HFFc6 (cell line): ENCODE measurements at places on chromosomes 2 and 18.
A peak's percentile ranks its signal among the peaks of the same experiment; 100 is the strongest.

DNA sequence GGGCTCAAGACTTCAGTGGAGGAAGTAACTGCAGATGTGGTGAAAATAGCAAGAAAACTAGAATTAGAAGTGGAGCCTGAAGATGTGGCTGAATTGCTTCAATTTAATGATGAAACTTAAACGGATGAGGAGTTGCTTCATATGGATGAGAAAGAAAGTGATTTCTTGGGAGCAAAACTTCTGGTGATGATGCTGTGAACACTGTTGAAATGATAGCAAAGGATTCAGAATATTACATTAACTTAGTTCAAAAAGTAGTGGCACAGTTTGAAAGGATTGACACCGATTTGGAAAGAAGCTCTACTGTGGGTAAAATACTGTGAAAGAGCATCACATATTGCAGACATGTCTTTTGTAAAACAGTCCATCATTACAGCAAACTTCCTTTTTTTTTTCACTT is 638.0 kb downstream of the NYAP2 start:
- DNase-seq = no peak

- no peak for DNase-seq
Observed at GRCh38 chr2:126668254-126668653, 12.3 kb downstream of the GYPC start.

- no peak for DNase-seq
Observed at GRCh38 chr18:13394801-13395200, 176.2 kb downstream of the LDLRAD4 start.

GRCh38 chr18:40243607-40244006 is 1711.4 kb upstream of the PIK3C3 start:
- no peak for DNase-seq

GRCh38 chr2:138421315-138421970 is 80.1 kb upstream of the SPOPL start:
- peak; percentile 19 for DNase-seq

DNA sequence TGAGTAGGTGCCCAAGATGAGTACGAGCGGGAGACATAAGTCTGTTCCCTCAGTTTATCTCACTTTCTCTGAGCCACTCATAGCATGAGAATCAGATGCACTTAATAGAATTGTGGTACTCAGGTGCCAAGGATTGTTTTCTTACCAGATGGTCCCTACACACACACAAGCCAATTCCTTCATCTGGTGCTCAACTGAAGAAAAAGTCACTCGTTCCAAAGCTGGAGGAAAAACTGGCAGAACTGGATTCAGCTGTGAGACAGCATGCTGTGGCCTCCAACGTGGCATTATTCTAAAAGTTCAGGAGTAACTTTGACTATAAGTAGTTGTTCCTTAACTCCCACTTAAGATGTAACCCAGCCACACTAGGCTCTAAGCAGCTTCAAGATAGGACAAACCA is 33.4 kb upstream of the ABCA12 start:
- no peak for DNase-seq

- no peak for DNase-seq
Observed at GRCh38 chr2:60633615-60634014, 80.2 kb upstream of the BCL11A start.

DNA sequence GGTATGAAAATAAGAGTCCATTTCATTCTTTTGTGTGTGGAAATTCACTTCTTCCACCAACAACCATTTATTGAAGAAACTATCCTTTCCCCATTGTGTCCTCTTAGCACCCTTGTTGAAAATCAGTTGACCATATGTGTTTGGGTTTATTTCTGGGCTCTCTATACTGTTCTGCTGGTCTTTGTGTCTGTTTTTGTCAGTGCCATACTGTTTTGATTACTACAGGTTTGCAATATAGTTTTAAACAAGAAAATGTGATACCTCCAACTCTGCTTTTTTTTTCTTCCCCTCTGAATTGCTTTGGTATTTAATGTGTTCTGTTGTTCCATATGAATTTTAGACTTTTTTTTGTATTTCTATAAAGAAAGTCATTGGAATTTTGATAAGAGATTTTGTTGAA is 8.4 kb downstream of the GTF2A1L start:
- no peak for DNase-seq

- no peak for DNase-seq
Observed at GRCh38 chr2:180933332-180933731, 47.1 kb upstream of the UBE2E3 start.

- DNase-seq = no peak
Observed at GRCh38 chr2:157216286-157216965, 41.1 kb upstream of the GALNT5 start.

DNA sequence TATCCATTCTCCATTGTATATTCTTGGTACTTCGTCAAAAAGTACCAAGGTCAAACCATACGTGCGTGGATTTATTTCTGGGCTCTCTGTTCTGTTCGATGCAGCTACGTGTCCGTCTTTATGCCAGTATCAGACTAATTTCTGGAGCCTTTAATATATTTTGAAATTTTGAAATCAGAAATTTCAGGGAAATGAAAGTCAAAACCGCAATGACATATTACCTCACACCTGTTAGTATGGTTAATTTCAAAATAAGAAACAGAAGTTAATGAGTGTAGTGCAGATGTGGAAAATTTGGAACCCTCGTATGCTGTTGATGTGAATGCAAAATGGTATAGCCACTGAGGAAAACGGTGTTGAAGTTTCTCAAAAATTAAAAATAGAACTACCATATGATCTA is 156.1 kb upstream of the TRIB2 start:
- no peak for DNase-seq

- DNase-seq = peak; percentile 71
Observed at GRCh38 chr2:39996653-39997080, 217.6 kb upstream of the THUMPD2 start.

GRCh38 chr18:69265656-69266055 is 135.0 kb upstream of the DOK6 start:
- no peak for DNase-seq

DNA sequence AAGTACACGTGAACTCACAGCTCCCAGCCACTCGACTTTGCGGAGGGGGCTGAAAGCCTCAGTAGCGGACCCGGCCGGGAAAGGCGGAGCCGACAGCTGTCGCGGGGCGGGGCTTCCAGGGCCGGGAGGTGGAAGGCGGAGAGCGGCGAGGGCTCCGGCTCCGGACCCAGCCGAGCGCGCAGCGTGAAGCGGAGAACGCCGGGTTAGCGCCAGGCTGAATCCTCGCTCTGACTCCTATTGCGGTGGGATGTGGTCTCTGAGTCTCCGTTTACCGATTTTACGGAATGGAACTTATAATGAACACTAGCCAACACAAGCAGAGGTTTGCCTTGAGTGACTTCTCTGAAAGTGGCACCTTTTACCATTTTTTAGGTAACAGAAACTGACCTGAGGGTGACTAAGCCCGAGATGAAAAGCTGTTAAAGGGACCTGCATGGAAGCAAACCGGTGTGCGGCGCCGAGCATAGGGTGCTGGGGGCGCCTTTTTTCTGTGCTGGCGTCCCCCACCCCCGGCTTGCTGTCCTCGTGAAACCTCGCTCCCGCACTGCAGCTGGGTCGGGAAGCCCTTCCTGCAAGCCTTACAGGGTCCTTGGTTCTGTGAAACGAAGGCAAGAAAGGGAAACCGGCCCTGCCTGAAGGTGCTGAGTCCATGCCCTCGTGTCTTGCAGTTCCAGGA is 72.9 kb downstream of the EN1 start:
- no peak for DNase-seq

- DNase-seq = no peak
Observed at GRCh38 chr2:128390256-128390990, 71.8 kb upstream of the HS6ST1 start.

DNA sequence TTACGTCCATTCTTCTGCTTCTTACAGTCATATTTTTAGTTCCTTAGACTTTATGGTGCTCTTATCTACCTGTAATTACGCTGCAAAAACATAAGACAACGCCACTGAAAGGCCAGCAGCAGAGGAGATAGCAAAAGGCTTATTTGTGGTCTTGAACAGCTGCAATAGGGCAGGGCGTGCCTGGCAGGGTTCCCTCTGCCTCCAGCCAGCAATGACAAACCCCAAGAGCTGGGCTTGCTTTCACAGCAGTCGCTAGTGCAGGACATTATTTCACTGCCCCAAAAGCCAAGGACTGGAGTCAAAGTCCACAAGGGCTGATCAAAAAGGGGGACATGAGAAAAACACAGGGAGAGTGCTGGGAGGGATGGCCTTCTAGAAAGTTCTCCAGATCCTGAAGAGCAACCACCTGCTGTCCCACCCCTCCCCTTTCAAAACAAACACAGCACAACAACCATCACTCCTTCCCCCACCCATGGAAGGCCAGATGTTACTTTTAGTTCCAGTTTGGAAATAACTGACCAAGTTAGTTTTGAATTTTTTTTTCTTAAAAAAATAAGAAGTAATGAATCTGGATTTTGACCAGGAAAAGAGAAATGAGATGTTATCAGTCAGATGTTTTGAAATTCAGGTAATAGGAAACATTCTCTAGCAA is 127.8 kb downstream of the RBMS1 start:
- no peak for DNase-seq

DNA sequence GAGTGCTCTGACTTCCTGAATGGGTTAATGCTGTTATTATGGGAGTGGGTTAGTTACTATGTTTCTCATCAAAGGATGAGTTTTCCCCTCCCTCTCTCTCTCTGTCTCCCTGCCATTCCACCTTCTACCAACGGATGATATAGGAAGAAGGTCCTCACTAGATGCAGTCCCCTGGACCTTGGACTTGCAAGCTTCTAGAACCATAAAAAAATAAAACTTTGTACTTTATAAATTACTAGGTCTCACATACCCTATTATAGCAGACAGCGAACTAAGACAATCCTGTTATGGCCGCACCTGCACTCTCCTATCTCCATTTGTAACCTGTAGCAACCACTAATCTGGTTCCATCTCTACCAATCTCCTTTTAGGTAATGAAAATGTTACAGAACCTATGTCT is 564.9 kb downstream of the CNTNAP5 start:
- DNase-seq = no peak

GRCh38 chr2:8819194-8819593 is 18.2 kb downstream of the KIDINS220 start:
- peak; percentile 4 for DNase-seq

- no peak for DNase-seq
Observed at GRCh38 chr2:43675646-43676321, 445 bp downstream of the C1GALT1C1L start.

- DNase-seq = no peak
Observed at GRCh38 chr2:48406116-48406515, 123.8 kb upstream of the STON1 start.
